GM20000 (cell line): ENCODE measurements at places on chromosomes 4 and X.

- no peak for DNase-seq
These were observed 24.1 kb downstream of the SMIM43 start for GRCh38 chr4:121740796-121741409.

GRCh38 chr4:127352220-127353113, 280.3 kb upstream of the INTU start:
- DNase-seq = no peak

DNA sequence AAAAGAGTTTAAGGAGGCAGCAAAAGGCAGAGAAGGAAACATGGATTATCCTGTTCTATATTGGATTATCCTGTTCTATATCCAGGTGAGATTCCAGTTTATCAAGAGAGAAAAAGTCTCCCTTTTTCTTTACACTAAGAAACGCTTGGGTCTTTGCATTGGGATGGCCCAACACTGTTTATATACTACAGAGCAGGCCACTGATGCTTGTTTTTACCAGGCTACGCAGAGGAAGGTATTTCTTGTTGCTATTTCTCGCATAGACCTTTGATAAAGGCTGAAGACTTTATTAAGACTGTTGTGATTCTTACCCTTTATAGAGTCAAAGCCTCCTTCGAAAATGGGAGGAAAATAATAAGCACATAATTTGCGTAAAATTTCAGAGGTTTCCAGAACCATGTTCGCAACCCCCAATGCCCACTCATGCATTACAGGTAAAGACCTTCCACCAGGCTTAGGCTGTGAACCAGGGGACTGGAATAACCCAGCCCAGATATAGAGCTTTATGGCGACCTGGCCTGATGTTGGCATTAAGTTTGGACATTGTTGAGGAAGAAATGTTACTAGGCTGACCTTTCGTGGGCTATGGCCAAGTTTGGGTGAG, 218.3 kb downstream of the PTTG2 start:
- peak; percentile 45 for DNase-seq

DNA sequence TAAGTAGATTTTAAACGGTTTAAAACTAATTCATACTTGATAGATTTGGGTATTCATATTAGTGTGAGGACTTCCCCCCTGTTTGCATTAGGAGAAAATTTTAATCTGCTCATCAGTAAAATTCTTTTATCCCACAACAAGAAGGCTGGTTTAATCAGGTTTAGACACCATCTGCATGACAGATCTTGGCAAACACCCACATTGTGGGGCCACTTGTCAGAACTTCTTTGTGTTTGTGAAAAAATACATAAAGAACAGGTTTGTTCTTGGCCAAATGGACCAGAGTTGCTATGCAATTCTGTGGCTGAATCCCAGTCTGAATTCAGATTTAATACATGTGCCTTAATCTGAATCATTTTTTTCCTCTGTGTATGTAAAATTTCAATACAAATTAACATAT, 121.1 kb downstream of the REPS2 start:
- DNase-seq = no peak

DNA sequence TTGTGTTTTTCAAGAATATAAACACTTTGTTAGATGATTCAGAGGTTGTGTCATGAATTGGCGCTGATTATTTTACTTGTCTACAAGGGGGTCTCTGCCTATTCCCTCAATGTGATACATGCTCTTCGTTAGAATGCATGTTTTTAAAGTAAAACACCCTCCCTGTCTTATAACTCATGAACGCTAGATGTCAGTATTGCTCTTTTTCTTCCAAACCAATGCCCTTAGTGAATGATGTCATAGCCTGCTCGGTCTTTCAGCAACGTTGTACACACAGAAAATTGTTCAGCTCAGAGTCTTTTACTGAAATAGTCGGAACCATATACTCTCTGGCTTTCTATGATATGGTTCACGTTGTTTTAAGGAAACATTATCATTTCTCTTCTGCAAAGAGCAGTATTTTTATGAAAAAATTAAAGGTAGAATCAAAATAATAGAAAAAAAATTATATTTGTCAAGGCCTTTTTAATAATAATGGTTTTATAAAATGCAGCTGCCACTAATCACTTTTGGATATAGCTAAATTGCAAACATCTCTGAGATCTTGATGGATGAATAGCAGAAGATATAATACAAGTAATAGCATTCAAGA, 292.9 kb downstream of the TLL1 start:
- peak; percentile 52 for DNase-seq

GRCh38 chr4:8351931-8352367, 82.4 kb downstream of the HTRA3 start:
- DNase-seq = no peak

DNA sequence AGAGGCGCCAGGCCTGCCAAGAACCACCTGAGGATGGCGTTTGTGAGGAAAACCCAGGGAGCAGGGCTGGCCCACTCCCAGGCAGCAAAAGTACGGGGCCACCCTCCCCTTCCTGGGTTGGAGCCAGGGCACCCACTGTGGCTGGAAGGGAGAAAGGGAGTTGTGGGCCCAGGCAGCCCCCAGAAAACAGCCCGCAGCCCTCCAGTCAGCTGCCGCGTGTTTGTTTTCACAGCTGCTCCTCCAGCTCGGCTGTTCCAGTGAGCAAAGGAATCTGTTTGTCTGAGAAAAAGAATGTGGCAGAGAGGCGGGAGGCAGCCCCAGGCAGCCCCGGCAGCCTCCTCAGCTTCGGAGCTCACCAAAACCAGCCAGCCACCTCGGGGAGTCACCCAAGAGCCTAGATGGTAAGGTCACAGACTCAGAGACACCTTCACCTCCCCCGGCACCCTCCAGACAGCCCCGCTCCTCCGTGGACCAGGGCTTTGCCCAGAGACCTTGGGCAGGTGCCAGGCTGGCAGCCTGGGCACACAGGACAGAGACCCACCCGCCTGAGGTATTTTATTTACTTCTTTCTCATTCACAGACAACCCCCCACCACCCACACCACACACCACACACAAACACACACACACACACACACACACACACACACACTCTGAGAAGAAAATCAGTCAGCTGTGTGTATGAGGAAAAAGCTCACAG, 338.1 kb downstream of the BCOR start:
- DNase-seq = no peak

DNA sequence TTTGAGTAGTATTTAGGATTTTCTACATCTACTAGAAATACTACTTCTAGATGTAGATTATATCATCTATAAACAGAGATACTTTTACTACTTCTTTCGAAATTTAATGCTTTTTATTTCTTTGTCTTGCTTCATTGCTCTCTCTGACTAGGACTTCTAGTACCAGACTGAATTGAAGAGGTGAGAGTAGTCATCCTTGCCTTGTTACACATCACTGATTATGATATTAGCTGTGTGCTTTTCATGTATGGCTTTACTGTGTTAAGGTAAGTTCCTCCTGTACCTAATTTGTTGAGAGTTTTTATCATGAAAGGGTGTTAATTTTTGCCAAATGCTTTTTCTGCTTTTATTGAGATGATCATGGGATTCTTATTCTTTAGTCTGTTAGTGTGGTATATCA, 19.6 kb upstream of the IL2 start:
- no peak for DNase-seq

- no peak for DNase-seq
These were observed 323.2 kb downstream of the ARHGAP24 start for GRCh38 chr4:85798012-85798770.

GRCh38 chrX:41734530-41734929, 10.5 kb downstream of the GPR82 start:
- no peak for DNase-seq

GRCh38 chrX:96453139-96453538, 231.5 kb upstream of the DIAPH2 start:
- peak; percentile 4 for DNase-seq

GRCh38 chr4:30769093-30769492, 48.9 kb downstream of the PCDH7 start:
- no peak for DNase-seq

GRCh38 chr4:14878681-14879080, 123.6 kb upstream of the CPEB2 start:
- no peak for DNase-seq

DNA sequence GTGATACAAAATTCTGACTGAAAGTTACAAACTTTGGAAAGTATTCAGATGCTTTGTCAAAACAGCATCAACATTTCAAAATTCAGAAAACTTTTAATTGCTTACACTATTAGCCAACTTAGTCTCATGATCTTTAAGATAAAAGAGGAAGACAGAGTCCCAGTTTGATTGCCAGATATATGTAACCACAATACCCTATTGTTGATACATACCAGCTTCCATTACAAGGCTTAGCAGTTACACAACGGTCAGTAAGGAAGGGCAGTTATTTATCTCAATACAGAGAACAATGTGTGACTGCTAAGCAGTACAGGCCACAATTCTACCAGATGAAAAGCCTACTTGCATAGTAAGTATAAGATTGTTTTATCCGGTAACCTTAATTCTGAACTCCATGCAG, 138.4 kb downstream of the SPANXN3 start:
- no peak for DNase-seq

- DNase-seq = no peak
These were observed 12.7 kb upstream of the GTPBP6 start for GRCh38 chrX:331151-331824.

- DNase-seq = peak; percentile 9
These were observed 67.2 kb upstream of the BRWD3 start for GRCh38 chrX:80876877-80877276.

DNA sequence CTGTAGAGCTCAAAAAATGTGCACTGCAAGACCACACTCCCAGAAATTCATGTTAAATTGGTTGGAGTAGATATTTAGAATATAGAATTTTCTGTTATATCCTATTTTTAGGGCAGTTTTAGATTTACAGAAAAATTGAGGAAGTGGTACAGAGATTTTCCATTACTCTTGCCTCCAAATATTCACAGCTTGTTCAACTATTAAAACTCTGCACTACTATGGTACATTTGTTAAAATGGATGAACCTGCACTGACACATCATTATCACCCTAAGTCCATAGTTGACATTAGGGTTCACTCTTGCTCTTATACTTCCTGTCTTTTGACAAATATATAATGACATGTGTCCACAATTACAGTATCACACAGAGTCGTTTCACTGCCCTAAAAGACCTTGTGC, 1724.5 kb downstream of the C4orf33 start:
- no peak for DNase-seq

DNA sequence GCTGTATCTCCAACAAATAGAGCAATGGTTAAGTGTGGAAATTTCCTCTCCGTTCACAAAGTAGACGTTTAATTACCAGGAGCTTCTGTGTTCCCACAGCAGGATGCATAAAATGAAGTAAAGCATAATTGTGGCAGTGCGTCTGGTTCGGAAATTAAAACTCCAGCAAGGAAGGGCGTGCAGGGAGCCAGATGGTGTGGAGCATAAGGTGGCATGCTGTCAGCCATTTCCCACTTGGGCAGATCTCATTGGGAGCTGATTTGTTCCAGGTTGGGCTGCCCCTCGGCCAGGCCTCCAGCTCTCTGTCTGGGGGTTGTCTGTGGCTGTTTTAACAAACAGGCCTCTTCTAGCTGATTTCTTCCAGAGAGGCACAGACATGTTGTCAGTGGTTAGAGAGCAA, 182.1 kb upstream of the CLNK start:
- no peak for DNase-seq

DNA sequence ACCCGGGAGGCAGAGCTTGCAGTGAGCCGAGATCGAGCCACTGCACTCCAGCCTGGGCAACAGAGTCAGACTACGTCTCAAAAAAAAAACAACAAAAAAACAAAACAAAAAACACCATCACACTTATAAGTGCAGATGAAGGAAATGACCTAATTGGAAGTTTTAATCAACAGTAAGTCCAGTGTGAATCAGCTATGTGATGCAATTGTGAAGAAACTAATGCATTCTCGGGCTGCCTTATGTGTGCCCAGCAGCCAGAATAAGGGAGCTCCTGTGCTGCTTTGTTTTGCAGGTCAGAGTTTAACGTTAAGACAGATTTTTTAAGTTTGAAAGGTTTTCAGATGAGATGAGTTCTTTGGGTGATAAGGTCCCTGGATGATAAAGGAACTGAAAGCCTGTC, 10.8 kb downstream of the DAPP1 start:
- no peak for DNase-seq

GRCh38 chrX:47244676-47245075, 11.9 kb downstream of the USP11 start:
- DNase-seq = no peak

DNA sequence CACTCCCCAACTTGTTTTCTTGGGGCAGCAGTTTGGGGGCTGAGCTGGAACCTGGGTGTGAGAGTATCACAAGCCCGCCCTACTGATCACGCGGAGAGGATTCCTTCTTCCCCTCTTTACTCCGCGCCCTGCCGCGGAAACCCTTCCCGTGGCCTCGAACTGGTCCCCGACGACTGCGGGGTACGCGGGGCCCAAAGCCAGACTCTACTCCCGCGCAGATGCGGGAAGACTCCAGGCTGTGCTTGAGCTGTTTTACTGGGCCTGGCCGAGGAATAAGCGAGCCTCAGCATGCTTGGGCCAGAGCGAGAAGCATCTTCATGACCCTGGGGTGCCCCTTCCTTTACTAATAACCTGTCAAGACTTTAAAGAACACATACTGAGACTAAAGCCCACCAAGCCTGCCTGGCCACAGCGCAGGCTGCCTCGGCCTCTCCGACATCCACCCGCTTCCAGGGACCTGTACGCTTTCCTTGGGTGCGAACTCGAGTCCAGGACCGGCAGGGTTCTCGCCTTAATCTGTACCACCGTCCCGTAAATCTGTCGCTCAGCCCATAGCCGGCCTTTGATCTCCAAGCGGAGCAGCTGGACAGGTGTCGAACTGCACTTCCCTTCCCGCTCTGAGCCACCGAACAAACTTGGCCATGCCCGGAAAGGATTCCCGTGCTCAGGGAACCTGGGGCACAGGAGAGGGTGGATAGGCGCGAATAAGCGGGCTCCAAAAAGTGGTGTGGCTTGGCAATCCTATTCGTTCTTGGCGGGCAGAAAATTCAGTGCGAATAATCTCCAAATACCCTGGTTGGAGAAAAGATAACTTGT, 55.0 kb upstream of the TMEM33 start:
- no peak for DNase-seq

DNA sequence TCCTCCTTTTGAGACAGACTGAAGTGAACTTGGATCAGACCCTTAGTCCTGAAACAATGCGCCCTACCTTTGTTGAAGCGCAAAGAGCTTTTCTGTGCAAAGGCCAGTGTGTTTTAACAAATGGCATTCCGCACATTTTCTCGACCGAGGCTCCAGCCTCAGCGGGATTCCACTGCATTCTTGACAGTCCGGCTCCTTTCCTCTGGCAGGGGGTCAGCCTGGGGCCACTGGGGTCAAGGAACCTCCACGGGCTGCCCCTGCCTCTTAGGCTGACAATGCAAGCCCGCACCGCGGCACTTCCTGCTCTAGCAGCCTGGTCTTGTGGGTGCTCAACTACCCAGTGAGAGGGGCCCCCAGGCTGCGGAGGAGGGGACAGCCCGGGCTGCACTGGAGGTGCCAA, 47.2 kb upstream of the TFDP3 start:
- no peak for DNase-seq

DNA sequence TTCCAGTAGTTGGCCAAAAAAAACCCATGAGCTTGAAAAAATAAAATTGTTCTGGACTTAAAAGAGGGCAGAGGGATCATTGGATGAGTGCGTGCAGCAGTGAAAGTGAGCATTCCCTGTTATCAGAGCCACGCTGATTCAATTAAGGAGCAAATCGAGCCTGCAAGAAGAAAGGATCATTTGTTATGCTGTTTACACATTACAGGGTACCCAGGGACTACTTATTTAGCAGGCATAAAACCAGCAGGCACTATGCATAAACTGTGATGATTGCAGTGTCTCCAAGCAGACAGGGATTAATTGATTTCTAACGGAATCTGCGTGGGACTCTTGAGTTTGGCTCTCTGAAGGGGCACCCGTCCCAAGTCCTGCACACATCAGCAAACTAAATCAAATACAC, 83.5 kb downstream of the SHOX start:
- no peak for DNase-seq

GRCh38 chrX:73930300-73930699, 367.3 kb downstream of the CHIC1 start:
- no peak for DNase-seq

GRCh38 chr4:39987485-39987884, 9.8 kb upstream of the PDS5A start:
- DNase-seq = no peak
